ENCODE measurements at places on chromosomes 2 and 18.

DNA sequence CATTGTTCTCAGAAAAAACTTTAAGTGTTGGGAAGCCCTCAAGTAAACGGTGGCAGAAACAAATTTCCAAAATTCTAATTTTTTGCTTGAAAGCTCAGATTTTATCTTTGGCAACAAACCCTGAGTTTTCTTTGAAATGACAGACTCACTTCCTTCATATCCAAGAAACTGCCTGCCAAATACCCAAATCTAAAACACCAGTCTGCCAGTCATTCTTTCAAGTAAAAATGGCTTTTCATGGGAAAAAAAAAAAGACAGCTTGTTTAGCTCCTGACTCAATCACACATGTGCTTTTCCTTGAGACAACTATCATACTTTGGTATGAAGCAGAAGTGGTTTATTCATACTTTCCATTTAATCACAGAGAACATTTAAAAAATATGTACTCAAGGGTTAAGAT, 40.6 kb upstream of the CSRNP3 start:
- DNase-seq: no peak

- DNase-seq: no peak
Measured at GRCh38 chr18:12819322-12819721, 64.7 kb downstream of the PTPN2 start.

DNA sequence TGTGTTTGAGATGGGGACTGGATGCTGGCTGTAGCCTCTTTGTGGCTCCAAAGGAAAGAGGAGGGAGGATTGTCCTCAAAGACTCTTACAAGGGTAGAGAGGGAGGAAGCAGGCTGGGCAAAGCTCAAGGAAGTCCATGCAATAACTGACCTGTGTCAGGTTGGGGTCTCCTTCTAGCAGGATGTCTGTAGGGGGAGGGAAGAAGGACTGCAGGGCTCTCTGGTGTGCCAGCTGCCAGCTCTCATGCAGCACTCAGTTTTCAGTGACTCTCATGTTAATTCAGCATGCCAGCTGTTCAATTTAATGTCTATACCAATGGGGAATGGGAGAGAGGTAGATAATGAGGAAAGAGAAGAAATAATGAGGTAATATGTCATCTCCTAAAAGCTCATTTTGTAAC, 85.3 kb upstream of the RANBP2 start:
- DNase-seq: no peak

- DNase-seq: no peak
Measured at GRCh38 chr2:176001281-176001915, 669 bp downstream of the LNPK start.

DNA sequence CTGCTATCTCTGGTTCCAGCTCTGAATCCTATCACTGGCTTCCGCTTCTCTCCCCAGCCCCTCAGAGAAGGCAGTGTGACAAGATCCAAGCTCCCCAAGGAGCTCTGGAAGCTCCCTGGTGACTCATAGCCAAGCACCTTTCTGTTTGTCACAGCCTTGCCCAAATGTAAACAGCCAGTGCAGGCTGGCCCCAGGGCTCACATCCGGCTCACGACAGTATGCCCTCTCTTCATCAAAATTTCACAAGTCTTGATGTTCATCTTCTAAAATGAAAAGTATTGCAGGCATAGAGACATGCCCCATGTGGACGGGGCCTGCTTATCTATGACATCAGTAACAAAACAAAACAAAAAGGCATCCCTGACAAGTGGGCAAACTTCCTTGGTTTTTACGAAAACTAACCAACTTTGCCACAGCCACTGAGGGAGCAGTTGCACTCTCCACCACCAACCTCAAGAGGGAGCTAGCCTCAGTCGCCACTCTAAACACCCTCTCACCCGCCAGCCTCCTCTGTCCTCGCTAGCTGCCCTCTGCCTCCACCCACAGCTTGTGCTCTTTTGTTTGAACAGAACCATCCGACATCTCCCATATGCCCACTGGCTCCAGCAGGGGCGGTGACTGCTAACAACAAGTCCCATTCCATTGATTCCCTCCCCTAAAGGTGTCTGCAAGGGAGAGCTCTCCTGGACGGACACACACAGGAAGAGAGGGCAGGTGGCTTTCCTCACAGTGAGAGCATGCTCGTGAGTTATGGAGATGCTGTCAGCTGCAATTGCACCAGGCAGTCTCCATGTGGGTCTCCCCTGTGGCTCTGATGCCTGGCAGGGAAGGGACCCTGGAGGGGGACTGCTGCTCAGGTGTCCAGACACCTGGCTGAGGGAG, 71.0 kb upstream of the DAPL1 start:
- DNase-seq: no peak

GRCh38 chr2:100895934-100896685, 76.2 kb downstream of the NPAS2 start:
- DNase-seq: no peak

GRCh38 chr18:25561918-25562317, 210.0 kb upstream of the ZNF521 start:
- DNase-seq: no peak

DNA sequence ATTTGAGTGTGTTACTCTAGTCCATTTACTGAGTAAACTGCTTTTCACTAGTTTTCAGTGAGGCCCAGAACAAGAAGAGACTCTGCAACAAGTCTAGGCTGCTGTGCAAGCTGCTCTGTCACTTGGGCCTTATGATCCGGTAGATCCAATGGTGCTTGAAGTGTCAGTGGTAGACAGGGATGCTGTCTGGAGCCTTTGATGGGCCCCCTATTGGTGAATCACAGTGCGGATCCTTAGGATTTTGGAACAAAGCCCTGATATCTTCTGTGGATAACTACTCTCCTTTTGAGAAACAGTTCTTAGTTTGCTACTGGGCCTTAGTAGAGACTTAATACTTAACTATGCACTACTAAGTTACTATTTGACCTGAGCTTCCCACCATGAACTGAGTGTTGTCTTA, 150.2 kb downstream of the TMEFF2 start:
- DNase-seq: no peak

DNA sequence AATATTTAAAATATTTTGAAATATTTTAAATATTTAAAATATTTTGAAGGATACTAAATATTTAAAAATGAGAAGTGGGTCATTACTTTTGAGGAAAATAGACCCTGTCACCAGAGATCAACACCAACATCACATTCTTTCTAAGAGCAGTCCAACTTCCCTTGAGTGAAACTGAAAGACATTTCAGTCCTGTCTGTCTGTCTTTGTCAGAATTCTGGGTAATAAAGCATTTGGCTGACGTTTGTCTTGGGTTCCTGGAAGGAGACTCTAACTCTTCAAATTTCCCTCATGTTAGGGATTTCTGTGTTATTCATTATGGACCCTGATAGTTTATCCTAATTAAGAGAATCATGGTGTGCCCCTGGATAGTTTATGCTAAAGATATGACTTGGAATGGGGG, 32.8 kb downstream of the TTC21B start:
- no peak for DNase-seq

GRCh38 chr18:28003451-28003850, 173.5 kb downstream of the CDH2 start:
- DNase-seq: no peak

GRCh38 chr18:41357708-41358107, 597.3 kb upstream of the PIK3C3 start:
- no peak for DNase-seq

DNA sequence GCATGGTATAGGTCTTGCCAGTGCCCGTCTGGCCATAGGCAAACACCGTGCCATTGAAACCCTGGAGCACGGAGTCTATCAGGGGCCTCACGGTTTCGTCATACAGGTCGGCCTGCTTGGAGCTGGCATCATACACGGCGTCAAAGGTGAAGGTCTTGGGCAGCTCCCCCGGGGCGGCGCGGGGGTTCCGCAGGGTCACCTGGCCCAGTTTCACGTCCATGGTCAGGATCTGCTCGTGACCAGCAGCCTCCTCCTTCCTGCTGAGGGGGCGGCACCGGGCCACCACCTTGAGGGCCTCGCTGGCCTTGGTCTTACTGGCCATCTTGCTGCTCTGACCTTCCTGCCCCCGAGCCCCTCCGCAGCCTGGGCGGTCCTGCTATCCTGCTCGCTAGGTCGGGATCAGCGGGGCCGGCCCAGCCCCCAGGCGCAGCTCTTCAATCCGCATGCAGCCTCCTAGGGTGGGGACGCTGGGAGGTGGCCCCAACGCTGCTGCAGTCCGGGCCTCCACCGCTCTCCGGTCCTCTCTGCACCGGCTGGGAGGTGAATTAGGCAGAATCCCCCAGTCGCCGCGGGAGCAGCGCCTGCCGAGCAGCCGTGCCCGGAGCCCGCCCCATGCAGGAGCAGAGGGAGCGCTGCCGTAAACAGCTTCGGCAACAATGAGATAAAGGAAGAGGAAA, 563 bp downstream of the KIF3C start:
- no peak for DNase-seq
